ENCODE measurements at places on chromosomes 2 and 18.

DNA sequence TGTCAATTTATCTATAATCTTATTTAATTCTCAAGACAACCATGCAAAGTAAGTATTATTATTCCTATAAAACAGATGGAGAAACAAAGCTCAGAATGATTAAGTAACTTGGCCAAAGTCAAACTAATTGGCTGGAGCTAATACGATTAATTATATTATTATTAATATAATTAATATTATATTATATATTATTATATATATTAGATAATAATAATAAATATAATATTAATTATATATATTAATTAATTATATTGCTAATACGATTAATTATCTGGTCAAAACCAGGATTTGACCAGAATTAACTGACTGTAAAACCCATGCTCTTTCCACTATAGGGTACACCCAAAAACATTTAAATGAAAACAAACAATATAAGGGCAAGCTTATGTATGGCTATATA lies 52.4 kb downstream of the FARSB start:
- no peak for DNase-seq

DNA sequence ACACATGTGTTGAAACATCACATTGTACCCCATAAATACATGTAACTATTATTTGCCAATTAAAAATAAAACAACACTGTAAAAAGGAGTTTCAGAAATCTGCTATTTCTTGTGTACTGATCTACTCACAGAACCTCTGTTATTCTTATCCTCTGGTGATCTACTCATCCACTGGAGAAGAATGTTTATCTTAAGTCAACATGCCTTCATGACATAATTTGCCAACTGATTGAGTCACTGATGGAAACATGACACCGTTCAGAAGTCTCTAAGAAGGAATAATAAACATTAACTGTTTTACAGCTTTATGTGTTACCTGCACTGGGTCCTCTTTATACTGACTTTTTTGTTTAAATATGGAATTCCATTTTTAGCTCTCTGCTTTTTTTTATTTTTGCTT lies 555.2 kb downstream of the DCDC2C start:
- no peak for DNase-seq

DNA sequence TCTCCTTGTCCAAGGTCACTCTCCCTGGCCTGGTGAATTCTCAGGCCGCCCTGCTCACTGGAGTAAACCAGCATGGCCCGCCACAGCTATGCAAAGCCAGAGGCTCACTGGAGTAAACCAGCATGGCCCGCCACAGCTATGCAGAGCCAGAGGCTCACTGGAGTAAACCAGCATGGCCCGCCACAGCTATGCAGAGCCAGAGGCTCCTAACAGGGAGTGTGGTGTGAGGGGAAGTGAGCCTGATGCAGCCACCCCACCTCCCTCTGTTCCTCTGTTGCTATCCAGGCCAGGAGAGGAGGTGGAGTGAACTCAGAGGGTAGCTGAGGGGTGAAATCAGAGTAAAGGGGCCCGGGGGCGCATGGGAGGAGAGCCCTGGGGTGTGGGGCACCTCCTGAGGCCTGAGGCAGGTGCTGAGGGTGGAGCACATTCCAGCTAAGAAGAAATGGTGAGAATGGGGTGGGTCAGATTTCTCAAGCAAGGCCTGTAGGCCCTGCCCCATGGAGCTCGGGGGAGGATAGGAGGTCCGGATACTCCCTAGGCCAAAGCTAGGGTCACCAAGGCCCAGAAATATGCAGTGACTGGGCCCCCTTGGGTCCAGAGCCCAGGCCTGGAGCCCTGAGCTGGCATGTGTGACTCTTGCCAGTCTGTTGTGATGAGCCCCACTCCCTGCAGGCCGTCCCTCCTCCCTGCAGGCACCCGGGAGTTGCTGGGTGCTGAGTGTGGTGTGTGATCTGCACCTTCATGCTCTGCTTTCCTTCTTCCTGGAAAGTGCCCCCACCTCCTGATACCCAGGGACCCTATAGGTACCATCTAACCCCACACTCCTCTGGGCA lies 1.5 kb downstream of the ATP6V1B1 start:
- no peak for DNase-seq

DNA sequence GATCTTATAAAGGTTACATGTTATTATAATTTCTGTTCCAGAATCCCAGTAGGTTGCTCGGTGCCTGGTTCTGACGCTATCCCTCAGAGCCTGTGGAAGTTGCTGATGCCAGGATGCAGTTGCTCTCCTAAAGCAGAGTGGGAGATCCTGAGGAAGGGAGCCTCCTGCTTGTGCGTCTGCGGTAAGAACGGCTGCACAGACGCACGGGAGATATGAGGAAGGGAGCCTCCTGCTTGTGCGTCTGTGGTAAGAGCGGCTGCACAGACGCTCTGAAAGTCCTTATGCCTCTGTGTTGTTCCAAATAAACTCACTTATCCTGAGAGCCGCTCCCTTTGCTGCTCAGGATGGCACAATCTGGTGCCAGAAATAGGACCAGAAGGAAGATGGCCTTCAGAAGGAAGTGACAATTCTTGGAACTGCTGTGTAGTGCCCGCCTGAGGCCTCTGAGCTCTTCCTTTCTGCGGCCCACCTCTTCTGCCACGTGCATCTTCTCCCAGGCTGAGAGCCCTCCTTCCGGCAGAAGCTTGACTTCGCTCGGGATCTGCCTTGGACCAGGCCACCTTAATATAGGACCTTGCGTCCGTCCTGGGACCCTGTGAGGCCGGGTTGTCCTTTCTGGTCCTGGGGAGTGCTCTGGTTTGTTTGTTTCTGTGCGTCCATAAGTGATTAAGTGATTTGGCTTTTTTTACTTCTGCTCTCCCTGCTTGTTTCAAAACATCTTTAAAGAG lies 89.5 kb downstream of the RTP5 start:
- no peak for DNase-seq

GRCh38 chr2:224086226-224086914 lies 47.3 kb upstream of the SERPINE2 start:
- DNase-seq, result no peak

GRCh38 chr2:214706986-214707385 lies 102.5 kb downstream of the BARD1 start:
- DNase-seq, result no peak

GRCh38 chr2:241511091-241511741 lies 2.8 kb upstream of the STK25 start:
- DNase-seq, result no peak

DNA sequence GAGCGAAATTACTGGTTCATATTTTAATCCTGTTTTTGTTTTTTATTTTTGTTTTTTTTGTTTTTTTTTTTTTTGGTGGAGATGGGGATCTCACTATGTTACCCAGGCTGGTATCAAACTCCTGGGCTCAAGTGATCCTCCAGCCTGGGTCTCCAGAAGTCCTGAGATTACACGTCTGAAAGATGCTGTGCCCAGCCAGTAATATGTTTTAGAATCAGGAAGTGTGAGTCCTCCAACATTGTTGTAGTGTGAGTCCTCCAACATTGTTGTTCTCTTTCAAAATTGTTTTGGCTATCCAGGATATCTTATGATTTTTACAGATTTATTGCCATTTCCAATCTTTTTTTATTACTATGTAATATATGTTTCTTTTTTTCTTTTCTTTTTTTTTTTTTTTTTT lies 23.1 kb downstream of the TPRKB start:
- DNase-seq, result no peak

DNA sequence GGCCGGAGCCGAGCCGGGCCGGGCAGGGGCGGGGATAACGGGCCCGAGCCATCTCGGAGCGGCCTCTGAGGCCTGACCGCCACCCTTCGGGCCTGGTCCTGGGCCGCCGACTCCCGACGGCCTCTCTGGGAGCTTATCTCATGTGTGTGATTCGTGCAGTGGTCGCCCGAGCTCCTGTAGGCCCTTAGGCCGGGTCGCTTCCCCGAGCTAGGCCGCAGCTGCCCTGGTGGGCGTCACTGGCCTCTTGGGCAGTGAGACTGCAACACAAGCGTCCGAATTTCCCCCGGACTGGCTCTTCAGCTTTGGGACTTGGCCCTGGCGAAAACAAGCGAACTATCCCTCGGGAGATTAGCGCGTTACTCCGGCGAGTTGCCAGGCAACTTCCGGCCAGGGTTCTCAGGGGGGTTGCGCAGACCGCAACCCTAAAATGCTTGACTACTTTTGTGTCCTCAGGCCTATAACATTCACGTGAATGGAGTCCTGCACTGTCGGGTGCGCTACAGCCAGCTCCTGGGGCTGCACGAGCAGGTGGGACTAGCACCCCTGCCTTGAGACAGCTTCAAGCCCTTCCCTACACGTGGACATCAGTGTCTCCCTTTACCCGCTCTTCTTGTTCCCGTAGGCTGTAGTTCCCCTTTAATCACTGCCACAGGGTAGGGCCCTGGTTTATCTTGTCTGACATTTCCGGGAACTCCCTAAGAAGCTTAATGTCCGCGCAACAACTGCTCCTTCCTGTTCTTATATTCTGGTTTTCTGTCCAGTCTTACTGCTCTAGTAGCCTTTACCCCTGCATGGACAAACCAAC lies 602 bp downstream of the SNX17 start:
- no peak for DNase-seq

DNA sequence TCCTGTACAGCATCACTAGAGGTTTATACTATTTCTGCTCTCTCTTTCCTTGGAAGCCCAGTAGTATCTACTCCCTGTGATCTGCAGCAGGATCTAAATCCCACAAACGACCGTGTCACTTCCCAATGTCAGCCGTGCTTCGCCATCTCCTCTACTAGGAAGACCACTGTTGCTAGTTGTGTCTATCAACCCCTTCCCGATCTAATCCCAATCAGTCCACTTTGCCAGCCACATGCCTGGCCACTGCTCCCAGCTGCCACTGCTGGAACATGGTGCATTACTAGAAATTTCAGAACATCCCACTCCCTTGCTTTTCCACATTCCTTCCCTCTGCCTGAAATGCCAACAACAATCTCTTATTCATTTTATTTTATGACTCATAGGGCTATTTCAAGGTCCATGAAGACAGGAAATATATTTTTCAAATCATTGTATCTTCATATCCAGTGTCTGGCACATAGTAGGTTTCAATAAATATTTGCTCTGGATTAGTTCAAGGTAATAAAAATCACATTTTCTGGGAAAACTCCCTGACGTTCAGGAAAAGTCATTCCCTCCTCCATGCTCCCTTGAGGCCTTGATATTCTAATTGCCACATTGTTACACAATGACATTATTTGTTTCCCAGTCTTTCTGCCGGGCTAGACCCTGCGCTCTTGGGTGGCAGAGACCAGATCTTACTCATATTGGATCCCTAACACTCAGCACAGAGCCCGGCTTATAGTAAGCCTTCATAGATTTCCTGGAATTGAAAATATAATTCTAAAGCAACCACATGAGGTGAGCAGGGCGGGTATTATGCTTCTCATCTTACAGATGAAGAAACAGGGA lies 2.1 kb upstream of the TRIB2 start:
- no peak for DNase-seq

DNA sequence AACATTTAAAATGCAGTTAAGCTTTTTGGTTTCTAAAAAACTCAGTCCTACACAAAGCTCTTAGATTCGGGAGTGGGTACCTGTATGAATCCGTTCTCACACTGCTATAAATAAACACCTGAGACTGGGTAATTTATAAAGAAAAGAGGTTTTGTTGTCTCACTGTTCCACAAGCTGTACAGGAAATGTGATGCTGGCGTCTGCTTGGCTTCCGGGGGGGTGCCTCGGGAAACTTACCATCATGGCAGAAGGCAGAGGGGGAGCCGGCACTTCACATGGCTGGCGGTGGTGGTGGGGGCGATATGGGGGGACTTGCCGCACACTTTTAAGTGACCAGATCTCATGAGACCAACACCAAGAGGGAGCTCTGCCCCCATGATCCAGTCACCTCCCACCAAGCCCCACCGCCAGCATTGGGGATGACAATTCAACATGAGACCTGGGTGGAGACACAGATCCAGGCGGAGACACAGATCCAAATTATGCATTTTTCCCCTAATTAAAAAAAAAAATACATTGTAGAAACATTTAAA lies 222.5 kb downstream of the GBX2 start:
- DNase-seq, result no peak

- DNase-seq, result no peak
Observed at GRCh38 chr2:98731894-98732349, 990 bp upstream of the MGAT4A start.

GRCh38 chr2:10774394-10774793 lies 38.2 kb downstream of the PDIA6 start:
- no peak for DNase-seq

- no peak for DNase-seq
Observed at GRCh38 chr2:230794497-230794896, 70.2 kb upstream of the ITM2C start.

- no peak for DNase-seq
Observed at GRCh38 chr2:8743261-8743660, 61.4 kb downstream of the ID2 start.

- no peak for DNase-seq
Observed at GRCh38 chr18:59665057-59666006, 31.9 kb downstream of the CCBE1 start.

DNA sequence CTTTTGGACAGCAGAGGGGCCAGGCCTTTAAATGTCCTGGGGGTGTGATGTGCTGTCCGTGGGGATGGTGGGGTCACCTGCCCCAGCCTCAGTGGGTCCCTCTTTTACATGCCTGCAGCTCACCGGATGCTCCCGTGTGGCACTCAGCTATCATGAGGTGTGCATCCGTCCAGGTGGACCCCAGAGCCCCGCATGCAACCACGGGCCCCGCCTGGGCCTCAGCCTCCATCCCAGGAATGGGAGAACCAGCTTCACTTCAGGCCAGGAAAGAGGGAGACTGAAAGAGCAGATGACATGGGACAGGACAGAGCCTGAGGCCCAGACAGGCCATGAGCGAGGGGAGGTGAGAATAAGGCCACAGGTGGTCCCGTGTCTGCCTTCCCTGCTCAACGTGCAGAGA lies 37.5 kb downstream of the RAMP1 start:
- no peak for DNase-seq

- DNase-seq, result no peak
Observed at GRCh38 chr2:64007924-64008323, 11.3 kb downstream of the VPS54 start.

DNA sequence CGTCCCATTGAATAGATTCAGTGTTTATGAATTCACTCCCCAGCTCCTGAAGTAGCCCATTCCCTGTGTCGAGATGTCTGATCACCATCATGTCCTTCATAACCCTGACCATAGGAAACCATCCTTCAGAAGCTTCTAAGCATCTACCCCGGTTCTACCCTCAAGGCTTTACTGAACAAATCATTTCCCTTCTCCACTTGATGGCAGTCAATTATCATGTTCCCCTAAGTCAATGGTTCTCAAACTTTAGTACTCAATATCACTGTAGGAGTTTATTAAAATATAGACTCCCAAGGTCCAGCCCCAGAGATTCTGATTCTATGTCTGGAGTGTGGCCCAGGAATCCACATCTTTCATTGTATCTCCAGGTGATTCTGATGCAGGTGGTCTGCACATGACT lies 228.4 kb upstream of the SP5 start:
- DNase-seq, result no peak

GRCh38 chr2:21043744-21044532 lies at the start of gene APOB:
TSS of gene APOB (minus strand) at chr2:21044073. CDS start at chr2:21043945, 128 bp downstream.
- no peak for DNase-seq
